IMR-90 (cell line): ENCODE measurements at places on chromosomes 7 and 10.

DNA sequence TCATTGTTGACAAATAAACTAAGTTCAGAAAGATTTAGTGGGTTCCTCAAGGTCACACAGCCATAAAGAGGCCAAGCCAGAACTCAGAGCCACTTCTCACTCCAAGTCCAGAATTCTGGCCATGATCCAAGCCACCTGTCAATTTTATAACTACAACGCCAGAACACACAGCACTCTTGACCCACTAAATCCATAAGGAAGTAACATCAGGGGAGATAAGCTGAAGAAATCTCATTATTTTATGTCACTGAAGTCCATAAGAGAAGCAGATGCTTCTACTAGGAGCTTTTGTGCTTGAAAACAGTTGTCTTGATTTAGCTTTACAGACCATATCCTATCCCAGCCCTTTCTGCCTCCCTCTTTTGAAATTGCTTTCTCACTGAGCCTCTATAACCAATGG lies 15.9 kb downstream of the ADAM12 start:
- no peak for DNase-seq

DNA sequence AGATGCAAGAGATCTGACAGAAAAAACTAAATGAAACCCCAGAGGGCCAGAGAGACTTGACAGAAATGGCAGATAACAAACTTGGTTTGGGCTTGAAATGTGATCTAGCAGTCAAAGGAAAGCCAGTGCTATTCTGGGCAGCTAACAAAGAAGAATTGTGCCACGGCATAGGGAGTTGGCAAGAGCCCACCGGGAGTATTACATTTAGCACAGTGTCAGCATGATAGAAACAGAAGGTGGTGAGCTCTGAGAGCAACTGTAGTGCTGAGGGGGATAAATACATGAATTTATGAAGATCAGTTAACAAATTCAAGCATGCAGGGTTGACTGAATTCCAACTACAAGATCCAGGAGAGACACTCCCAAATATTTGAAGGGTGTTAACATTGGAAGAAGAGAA lies 91.1 kb downstream of the AHCYL2 start:
- DNase-seq: no peak

DNA sequence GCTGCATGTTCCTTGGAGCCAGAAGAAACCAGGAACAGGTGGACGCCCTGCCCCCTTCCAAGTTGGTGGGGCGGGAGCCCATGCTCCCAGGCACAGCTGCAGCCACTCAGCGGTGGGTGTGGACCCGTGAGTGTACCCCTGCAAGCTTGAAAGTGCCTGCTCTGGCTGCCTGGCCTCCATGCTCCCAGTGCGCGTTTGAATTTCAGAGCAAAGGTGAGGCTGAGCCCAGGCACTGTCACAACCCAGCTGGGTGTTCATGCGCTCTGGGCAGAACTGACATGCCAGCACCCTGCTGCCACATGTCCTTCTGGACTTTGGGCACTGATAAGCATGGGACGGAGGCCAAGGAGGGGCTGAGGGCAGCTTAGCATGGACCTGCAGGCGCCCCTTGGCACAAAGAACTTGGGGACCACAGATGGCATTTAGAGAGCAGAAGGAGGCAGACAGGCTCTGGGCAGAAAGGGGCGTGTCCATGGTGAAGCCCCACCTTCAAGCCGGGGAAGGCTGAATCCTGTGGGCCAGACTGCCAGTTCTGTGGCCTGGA lies 402.0 kb upstream of the NRG3 start:
- no peak for DNase-seq

DNA sequence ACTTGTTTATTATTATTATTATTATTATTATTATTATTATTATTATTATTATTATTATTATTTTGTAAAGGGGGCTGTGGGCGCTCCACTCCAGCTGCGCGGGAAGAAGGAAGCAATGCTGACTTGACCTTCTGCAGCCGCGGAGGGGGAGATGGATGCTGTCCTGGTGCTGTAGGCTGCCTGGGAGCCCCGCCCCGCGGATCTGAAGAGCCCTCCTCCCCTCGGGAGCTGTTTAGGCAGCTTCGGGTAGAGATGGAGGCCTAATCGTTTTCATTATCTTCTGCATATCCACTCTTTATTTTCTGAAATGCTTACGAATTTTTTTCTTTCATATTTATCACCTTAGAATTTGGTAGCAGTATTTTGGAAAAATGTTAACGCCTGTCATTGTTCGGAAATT lies 101.2 kb upstream of the KLF6 start:
- peak; percentile 61 for DNase-seq

- peak; percentile 48 for DNase-seq
Observed at GRCh38 chr7:39428221-39428620, 138.0 kb upstream of the YAE1 start.

GRCh38 chr7:66418537-66418936 lies 210.1 kb upstream of the KCTD7 start:
- no peak for DNase-seq

- peak; percentile 30 for DNase-seq
Observed at GRCh38 chr10:92239600-92240288, 51.1 kb downstream of the CPEB3 start.

- peak; percentile 19 for DNase-seq
Observed at GRCh38 chr10:6269953-6270867, 67.5 kb downstream of the PFKFB3 start.

DNA sequence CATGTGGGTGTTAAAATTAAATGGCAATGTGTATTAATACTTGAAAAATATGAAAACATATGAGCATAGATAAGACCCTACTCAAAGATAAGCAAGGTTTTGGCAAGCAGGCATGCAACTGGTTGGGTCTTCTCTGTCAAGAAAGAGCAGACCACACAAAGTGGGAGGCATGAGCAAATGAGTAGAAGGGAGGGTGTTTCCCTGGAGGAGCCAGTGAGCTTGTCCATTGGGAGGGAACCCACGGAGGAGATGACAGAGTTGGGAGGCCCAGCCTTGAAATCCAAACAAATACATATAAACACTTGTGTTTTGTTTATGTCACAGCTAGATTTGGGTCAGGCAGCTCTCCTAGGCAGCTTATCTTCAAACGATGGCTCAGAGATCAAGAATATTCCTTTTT lies 134.5 kb upstream of the CXCL12 start:
- no peak for DNase-seq

DNA sequence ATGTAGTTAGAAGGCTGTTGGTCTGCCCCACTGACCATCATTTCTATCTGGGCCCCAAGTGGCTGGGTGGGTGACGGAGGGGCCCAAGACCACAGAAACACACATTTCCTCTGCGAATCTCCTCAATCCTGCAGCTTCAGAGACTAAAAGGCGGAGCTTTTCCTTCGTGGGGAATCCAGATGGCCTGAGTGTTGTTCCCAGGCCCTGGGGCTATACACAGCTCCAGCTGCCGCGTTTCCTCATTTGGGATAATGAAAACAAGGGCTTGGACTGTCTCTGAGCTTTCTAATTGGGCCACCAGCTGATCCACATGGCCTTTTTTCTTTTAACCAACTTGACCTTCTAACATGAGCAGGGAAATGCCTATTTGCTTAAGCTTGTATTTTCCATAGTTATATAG lies 339.9 kb downstream of the CXCL12 start:
- no peak for DNase-seq

GRCh38 chr7:141103847-141104429 lies 30.1 kb downstream of the TMEM178B start:
- no peak for DNase-seq

GRCh38 chr10:119501690-119502089 lies 40.8 kb downstream of the RGS10 start:
- no peak for DNase-seq

- no peak for DNase-seq
Observed at GRCh38 chr7:29194594-29195427, at the start of gene CHN2. CHN2 (plus strand) TSS chr7:29194775.

- DNase-seq: no peak
Observed at GRCh38 chr10:30821994-30822692, 192.6 kb upstream of the LYZL2 start.

- peak; percentile 96 for DNase-seq
Observed at GRCh38 chr10:10872035-10872673, 145.5 kb upstream of the CELF2 start.

DNA sequence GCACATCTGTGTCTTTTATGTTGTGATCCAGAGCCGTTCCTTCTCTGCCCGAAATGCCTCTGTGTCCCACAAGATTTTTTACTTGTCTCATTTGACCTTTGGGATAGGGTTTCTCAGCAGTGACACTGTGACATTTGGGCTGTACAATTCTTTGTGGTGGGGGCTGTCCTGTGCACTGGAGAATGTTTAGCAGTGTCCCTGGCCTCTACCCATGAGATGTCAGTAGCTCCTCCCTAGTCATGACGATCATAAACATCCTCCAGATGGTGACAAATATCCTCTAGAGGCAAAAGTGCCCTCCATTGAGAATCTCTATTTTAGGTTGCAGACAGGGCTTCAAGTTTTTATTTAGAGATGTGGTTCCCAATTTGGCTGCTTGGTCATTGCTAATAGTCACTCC lies 91.3 kb downstream of the PPP1R17 start:
- no peak for DNase-seq
